Stimulated activated CD8-positive, alpha-beta memory T cell treated with anti-CD3 and anti-CD28 coated beads, Interleukin-12 subunit alpha, Interleukin-12 subunit beta, amount 100 ng/mL, for 1 hour (primary cell): ENCODE measurements at places on chromosomes 3 and 15.

DNA sequence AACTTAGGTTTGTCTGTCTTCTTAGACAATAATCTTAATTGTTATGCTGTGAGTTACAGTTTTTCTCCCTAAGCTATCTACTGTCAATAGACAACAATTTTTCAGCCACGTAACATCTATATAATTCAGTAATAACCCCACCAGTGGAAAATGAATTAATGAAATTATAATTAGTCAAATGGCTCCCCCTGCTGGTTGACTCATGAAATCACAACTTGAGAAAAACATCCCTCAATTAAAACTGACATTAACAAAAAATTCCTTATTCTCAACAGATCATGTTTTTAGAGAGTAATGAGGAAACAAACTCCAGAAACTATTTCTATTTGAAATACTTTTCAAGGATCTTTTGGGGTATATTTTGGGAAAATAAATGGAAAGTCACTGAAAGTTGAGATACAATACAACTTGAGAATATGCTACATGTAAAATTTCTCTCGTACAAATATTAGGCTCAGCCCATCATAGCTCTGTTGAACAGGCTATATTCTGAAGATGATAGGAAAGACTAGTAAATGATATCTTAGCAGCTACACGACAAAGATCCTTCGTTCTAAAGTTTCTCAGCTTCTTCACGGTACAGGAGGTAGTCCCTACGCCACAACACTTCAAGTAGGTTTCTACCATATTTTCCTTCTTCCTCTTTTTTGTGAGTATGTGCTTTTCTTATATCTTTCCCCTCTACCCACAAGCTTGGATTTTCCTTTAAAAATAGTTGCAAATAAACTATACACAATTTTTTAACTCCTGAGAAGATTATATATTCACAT is 20.7 kb downstream of the PPP1R2 start:
- no peak for DNase-seq

DNA sequence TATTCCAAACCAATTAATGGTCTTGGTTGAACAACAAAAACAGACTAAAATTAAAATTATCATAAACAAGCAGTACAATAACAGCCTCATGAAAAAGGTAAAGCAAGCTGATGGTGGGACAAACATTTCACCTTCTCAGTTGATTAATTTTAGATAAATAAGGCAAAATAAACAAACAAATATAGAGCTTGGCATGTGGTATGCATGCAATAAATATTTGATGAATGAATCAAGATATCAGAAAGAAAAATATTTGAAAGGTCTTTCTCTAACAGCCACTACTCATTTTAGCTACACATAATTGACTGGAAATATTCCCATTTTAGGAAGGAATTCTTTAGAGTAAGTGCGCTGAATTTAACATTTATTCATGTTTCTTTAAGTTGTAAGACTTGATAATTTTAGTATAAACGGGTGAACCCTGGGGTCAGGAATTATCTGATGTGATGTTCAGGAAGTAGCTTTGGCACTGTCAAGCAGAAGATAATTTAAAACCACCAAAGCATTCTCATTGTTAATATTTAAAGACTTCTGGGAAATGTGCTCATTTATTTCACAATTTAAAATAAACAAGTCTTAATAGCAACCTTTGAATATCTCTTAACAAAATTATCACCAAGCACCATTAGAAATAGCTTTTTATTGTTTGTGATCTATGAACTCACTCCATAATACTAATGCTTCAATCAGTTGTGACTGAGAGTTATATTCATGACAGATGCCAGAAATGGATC is 372.3 kb upstream of the TGFBR2 start:
- DNase-seq, result no peak

GRCh38 chr3:8629151-8630021 is 15.2 kb downstream of the SSUH2 start:
- DNase-seq, result peak; percentile 45

- no peak for DNase-seq
Observed at GRCh38 chr3:127264292-127264691, 23.6 kb downstream of the PRR20G start.

GRCh38 chr15:70035051-70035718 is 62.5 kb downstream of the TLE3 start:
- DNase-seq, result no peak

- no peak for DNase-seq
Observed at GRCh38 chr3:67018105-67018788, 20.1 kb downstream of the KBTBD8 start.

- DNase-seq, result no peak
Observed at GRCh38 chr3:74844428-74844827, 230.0 kb upstream of the CNTN3 start.

DNA sequence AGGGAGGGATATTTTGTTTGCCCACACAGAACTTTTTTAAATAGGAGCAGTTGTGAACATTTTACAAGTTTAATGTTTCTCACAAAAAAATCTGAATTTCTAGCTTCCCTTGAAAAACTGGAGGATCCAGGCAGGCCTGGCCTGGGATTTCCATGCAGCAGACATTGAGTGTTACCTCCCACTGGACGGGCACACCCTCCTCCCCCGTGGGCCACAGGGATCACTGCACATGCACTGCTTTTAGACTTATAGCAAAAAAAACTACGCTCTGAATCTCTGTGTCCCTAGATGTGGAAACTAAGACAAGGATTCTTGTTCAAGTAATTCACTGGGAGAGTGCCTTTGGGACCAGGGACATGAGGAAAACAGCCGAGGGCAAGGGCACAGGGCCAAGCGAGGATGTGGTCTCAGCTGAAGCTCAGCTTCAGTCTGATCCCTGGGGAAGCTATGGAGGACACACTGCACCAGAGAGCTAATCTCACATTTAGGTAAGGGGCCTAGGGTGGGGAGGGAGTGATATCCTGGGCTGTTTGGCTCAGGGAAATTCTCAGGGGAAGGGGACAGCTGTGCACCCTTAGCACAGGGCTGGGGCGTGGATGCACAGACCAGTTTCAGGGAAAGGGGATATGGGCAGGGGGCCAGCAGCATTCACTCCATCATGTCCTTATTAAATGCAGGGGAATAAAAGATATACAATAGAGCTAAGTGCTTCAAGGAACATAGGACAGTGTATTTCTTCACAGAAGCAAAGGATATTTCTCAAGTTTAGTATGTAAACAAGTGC is 46.0 kb downstream of the FSIP1 start:
- DNase-seq, result no peak

GRCh38 chr3:11020764-11021163 is 28.2 kb downstream of the SLC6A1 start:
- DNase-seq, result no peak

GRCh38 chr3:24965706-24966385 is 462.2 kb upstream of the RARB start:
- DNase-seq, result no peak

GRCh38 chr3:197256836-197257444 is 41.5 kb downstream of the DLG1 start:
- DNase-seq, result no peak

GRCh38 chr3:147836330-147836729 is 427.2 kb downstream of the ZIC1 start:
- no peak for DNase-seq

- DNase-seq, result peak; percentile 76
Observed at GRCh38 chr15:74375303-74375693, 7.9 kb upstream of the CYP11A1 start.

GRCh38 chr15:69679623-69680228 is 227.1 kb downstream of the RPLP1 start:
- DNase-seq, result no peak

DNA sequence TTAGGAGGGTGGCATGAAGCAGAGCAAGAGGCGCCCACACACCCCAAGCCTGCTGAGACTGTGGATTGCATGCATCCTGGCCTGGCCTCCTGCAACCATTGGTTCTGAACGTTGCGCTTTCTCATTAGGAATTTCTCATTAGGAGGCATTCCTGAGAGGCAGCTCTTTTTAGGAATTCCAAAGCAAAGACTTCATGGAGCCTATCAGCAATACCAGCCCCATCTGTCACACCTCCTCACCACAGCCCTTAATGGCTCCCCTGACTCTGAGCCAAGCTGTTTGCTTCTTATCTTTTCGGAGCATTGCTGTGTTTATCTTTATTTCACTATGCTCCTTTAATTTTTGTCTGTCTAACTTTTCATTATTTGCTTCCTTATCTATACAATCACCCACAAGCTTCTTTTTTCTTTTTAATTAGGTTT is 226.9 kb downstream of the CACNA2D3 start:
- no peak for DNase-seq

GRCh38 chr3:182879031-182879611 is 85.8 kb downstream of the ATP11B start:
- no peak for DNase-seq

DNA sequence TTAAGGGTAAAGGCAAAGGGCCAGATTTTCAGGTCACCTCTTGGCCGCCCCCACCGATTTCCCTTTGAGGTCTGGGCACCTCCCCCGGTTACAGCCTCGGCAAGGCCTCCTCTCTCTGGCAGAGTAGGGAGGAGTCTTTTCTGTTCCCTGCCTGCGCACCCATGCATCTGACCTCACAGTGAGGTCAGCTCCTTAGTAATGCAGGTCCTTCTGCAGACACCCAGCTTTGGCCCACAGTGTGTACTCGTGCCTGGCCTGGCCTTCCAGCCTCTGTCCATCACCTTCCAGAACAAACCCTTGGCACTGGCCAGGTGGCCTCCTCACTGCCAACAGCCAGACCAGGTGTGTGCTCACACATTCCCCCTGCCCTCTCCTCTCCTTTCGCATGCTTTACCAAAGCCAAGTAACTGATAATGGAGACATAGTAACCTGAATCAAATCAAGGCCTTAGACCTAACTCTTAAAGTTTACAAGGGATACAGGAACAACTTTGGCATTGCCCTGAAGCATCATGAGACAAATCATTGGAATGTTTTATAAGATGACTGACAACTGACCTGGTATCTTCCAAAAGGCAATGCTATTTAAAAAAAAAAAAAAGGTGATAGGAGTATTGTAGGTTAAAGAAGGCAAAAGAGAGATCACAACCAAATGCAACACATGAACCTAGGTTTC is 61.3 kb downstream of the CORO2B start:
- no peak for DNase-seq

- DNase-seq, result no peak
Observed at GRCh38 chr3:69880069-69880640, 119.4 kb upstream of the SAMMSON start.

GRCh38 chr3:15812183-15812582 is 14.4 kb upstream of the ANKRD28 start:
- no peak for DNase-seq

DNA sequence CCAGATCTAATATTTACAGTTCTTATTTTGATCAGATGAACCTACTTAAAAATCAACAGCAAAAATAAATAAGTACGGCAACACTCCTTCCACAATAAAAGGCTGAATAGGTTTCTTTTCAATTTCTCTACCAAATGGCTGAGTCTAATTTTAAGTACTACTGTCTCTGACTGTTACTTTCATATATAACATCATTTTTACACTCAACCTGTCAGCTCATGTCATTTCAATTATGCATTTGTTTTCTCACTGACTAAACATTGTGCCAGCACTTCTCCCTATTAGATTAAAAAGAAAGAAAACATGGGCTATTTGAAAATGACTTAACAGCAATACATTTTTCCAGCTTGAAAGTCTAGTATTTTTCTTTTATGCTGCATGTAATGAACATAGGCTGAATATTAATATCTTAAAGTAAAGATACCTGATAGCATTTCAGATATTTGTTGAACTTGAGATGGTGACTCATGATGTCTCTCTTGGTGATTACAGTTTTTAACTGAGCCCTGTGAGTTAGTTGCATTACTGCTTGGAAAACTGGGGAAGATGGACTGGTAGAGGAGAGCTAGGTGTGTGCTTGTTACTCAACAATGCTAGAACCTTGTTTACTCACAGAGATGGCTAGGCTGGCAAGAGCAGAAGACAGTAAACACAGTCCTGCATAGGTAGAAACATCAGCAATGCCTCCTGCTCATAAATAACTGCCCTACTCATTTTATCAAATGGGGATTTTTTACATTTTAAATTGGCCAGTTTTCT is 73.9 kb downstream of the PEX5L start:
- no peak for DNase-seq

GRCh38 chr3:10508619-10509260 is 3.4 kb upstream of the ATP2B2 start:
- no peak for DNase-seq

DNA sequence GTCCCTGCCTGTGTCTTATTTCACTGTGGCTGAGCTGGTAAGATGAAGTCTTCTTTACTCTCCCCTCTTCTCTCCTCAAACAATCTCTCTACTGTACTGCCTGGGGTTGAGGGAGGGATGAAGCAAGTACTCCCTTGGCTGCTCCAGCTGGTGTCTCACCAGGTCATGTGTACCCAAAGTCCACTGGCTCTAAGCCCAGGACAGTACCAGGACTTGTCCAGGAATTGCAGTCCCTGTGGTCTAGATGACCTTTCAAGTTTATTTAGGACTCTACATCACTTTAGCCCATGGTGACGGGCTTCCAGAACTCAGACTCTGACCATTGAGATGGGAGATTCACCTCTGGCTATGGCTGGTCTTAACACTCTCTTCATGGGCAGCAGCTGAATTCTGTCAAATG is 17.5 kb upstream of the SLC27A2 start:
- no peak for DNase-seq
